ENCODE measurements at places on chromosomes 2 and 18.

GRCh38 chr2:71748227-71748626, 294.9 kb downstream of the DYSF start:
- DNase-seq = no peak

DNA sequence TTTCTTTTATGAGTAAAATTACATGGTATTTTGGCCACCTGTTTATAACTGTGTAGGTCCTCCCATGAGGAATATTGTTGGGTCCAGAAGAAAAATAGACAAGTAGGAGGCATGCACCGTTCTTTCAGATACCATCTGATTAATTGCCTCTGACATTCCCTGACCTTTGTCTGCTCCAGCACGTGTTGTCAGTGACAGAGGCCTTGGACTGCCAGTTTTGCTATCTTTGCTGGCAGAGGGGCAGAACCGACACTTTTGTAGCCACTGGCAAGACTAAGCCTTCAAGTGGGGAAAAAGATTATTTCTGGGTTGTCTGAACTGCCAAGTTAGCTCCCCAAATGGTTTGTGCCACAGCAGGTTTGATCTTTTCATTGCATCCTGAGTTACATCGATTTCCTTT, 276.9 kb downstream of the CAMKMT start:
- no peak for DNase-seq

DNA sequence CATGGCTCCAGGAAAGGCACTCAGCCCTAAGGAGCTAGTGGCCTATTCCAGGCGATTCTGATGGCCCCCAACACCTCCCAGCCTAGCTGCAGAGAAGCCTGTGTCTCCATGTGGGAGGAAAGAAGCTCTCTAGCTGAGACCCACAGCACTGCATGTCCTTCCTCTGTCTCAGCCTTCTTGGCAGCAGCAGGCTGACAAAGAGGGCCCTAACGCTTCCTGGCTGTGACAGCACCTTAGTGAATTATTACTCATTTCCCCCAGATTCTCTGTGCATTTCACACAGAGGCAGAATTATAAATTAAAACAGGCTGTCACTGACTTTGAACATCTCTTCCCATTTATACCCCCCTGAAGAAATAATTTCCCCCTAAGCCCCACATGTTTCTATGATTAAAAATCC, 206.8 kb downstream of the CLIP4 start:
- DNase-seq = no peak

DNA sequence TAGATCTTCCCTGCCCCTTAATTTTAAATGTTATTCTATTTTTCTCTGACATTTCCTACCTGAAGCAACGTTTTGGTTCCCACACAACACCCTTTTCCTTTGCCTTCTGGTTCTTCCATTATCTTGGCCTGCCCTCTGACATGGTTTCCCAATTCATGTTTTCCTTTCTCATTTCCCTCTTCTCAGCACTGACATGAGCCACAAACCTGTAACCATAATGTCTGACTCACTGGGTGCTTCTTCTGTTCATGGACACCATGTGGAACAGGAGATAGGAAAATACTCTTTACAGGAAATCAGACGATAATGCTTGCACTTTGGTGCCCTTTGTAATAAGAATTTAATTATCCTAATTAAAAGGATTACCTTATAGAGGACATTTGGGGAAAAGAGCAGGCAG, 142.0 kb downstream of the ZEB2 start:
- DNase-seq = no peak

GRCh38 chr2:158407031-158407430, 49.5 kb downstream of the CCDC148 start:
- no peak for DNase-seq

DNA sequence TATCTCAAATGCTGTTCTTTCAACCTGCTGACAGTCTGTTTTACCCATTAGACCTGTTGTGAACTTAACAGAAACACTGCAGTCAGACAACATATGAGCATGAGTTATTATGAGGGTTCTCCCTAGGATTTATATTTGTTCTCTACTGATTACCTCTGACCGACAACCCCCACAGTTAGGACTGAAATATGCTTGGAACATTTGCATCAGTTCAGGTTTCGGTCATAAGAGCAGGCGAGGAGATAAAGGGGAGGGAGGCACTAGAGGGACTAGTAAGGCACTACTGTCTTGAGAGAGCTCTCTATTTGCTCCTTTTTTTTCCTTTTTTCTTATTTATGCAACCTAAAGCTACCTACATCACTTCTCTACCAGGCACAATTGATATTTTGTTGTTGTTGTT, 133.2 kb upstream of the REG3G start:
- DNase-seq = no peak

GRCh38 chr2:231455890-231456289, 8.4 kb downstream of the NCL start:
- no peak for DNase-seq

DNA sequence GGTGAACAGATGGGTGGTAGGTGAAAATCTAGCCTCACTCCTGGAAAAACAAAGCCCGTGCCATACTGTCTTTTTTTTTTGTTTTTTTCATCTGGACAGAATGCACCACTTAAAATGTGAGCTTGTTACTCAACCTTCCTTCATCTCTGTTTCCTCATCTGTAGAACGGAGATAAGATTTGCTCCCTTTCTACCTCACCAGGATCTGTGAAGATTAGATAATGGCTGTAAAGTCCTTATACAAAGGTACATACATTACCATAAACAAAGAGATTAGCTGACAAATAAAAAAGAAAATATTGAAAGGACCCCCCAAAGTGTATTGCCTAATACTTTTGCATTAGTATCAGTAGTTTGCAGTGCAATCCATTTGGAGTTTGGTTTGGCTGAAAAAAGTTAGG, 75.4 kb upstream of the ZEB2 start:
- no peak for DNase-seq

- DNase-seq = no peak
Observed at GRCh38 chr18:57743008-57743407, 60.1 kb downstream of the ATP8B1 start.

DNA sequence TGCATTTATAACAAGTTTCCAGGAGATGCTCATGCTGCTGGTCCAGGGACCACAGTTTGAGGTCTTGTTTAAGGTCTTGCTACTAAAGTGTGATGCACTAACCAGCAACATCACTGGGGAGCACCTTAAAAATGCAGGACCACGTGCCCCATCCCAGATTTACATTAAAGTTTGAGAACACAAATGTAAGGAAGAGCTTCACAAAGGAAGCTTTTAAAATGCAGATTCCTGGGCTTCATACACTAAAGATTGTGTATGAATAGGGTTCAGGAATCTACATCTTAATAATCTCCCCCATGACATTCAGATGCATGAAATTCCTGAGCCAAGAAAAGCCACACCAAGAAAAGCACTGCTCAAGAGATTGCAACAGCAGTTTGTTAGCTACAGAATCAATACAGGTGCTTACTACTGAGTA, 235.3 kb upstream of the TANK start:
- DNase-seq = no peak

- DNase-seq = peak; percentile 40
Observed at GRCh38 chr2:204665207-204665606, 119.9 kb downstream of the PARD3B start.

DNA sequence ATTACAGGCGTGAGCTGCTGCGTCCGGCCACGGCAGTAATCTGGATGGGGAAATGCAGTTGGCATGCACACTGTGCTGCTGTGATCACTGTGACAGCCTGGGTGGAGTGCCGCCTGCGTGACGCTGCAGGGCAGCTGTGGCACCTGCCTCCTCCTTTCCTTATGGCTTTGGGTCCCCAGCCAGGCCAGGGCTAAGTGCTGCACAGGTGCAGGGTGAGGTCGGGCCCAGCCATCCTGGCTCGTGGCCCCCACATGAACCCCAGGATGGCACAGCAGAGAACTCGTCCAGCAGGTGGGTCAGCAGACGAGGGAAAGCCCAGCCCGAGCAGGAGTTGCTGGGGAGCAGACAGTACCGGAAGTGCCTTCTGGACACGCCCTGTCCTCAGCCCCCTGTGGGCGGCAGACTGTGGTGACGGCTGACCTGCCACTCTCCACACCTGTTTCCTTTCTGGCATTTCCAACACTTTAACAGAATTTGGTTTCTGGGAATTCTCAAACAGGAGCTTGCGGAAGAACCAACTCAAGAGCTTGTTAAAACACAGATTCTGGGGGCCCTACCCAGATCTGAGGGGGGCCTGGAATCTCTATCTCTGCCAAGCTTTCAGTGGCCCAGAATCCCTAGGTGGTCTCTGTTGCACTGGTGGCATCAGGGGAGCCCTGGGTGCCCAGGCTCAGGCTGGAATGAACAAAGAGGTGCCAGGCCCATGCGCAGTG, 16.9 kb downstream of the HS1BP3 start:
- no peak for DNase-seq

GRCh38 chr2:100188326-100188725, 45.9 kb upstream of the AFF3 start:
- DNase-seq = no peak

DNA sequence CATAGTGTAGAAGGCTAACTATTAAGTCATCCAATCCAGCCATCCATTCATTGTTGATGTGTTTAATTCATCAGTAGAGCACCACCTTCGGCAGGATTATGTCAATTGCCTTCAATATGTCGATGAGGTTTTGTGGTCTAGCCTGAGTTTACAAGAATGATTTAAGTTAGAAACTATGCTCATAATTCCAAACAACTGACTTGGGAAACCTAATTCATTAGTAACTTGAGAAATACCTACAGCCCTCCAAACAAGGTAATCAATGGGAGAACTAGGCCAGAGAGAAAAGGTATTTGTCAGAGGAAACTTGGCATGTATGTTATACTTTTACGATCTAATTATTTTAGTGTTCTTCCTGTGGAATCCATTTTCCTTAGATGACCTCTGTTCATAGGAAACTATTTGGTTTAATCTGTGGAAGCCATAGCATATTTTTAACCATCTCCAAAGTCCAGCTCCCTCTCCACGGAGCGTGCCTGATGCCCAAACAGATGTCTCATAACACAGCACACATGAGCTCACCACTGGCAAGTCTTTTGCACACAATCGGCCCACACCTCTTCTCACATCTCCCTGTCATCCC, 148.5 kb downstream of the GFPT1 start:
- DNase-seq = no peak

DNA sequence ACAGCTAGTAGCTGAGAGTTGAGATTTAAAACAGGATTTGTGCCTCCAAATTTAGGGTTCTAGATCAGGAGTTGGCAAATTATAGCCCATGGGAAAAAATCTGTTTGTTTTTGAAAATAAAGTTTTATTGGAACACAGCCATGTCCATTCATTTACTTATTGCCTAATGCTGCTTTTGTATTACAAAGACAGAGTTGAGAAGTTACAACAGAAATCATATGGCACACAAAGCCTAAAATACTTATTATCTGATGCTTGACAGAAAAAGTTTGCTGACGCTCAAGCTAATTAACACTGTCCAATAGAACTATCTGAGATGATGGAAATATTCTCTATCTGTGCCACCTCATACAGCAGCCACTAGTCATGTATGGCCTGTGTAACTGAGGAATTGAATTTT, 229.1 kb upstream of the RASGRP3 start:
- DNase-seq = no peak

GRCh38 chr2:201237486-201238123, 22.7 kb upstream of the CASP8 start:
- no peak for DNase-seq

DNA sequence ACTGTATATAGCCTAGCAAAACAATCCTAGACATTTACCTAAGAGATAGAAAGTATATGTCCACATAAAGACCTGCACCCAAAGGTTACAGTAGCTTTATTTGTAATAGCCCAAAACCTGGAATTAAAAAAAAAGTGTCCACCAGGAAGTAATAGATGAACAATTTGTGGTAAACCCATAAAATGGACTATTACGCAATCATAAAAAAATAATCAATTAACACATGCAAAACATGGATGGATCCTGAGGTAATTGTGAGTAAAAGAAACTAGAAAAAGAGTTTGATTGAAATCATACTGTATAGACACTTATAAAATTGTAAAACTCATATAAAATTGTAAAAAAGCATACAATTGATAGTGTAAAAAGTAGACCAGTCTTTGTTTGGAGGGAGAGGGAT, 673.0 kb upstream of the ZNF804A start:
- DNase-seq = no peak

DNA sequence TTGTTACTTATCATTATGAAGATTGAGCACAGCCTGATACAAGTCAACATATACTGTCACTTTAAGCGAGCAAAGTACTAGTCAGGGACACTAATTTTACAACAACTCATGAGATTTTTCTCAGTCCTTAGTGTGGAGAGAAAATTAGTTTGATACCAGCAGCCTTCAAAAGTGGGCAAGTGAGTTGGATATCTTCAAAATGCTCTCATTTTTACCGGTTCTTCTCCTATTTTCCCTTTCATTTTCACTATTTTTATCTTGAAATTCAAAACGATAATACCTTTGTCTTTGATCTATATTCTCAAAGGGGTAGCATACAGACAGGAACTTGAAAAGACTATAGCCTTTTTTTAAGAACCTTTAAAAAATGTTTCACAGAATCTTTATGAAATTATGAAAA, 52.0 kb upstream of the UBXN4 start:
- DNase-seq = no peak

- peak; percentile 8 for DNase-seq
Observed at GRCh38 chr2:146820672-146821071, 1024.2 kb upstream of the ACVR2A start.

- no peak for DNase-seq
Observed at GRCh38 chr2:43018179-43019024, 208.0 kb downstream of the ZFP36L2 start.

DNA sequence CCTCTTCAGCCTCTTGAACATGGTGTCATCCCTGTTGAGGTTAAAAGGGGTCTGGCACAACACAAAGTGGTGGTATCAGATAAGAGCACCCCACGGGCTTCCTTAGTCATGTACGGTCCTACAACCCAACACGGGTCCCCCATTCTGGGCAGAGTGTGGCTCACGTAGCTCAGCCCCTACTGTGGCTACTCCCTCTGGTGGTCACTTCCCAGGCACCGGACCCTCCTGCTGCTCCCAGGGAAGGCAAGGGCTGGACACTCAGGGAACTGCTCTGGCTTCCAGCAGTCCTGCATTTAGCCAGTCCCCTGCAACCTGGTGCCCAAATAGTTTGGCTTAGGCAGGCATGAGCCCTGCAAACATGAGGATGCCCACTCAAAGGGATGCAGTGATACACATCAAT, 58.6 kb downstream of the GALNT14 start:
- no peak for DNase-seq

DNA sequence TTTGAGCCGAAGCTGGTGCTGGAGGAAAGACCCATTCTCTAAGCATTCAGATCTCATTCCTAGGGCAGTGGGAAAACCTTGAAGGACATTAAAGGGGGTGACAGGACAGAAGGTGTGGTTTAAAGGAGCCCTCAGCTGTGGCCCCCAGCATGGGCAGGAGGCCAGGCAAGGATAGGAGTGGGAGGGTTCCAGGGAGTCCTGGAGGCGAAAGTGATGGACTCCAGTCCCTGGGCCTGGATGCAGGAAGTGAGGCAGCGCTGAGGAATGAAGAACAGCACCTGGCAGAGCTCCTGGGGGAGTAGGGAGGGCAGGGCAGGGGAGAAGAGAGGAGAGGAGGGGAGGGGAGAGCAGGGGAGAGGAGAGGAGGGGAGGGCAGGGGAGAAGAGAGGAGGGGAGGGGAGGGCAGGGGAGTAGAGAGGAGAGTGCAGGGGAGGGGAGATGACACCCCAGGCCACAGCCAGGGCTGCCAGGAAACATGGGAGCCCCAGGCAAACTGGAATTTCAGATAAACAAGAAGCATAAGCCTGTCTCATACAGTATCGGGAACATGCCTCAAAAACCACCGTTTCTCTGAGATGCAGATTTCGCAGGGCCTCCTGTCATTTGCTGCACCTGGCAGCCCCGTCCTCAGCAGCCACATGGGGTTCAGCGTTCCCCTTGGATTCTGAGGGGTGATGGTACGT, 5.7 kb downstream of the RAMP1 start:
- no peak for DNase-seq

Measured in LoVo (cell line).